Placental pericyte (primary cell): ENCODE measurements at places on chromosomes 2 and 18. TPM values are rescaled to one million over a fixed set of nuclear protein-coding genes. Genes with fewer than 3 reads are reported as not detected.

AQP12A gene
- not detected in 2 replicates for total RNA-seq

KATNAL2 gene
- total RNA-seq = 0.88 and 1.6 TPM in 2 replicates

VSNL1 gene
- 0.22 and 1.9 TPM in 2 replicates for total RNA-seq

ERMN gene
- under 0.01 TPM in 1 of 2 replicates, not detected in the other for total RNA-seq

PFN4 gene
- total RNA-seq = 0.29 and 0.88 TPM in 2 replicates

RMDN2 gene
- 6.3 and 7.0 TPM in 2 replicates for total RNA-seq

FBLN7 gene
- total RNA-seq = 0.66 and 2.9 TPM in 2 replicates

SLC4A5 gene
- 0.29 and 0.44 TPM in 2 replicates for total RNA-seq

PRSS56 gene
- total RNA-seq = not detected in 2 replicates

ALK gene
- total RNA-seq = 0.29 TPM in 1 of 2 replicates, not detected in the other

COL6A3 gene
- 482 and 2,127 TPM in 2 replicates for total RNA-seq

RNF144A gene
- total RNA-seq = 0.22 and 3.9 TPM in 2 replicates

COLEC11 gene
- total RNA-seq = 1.0 and 1.1 TPM in 2 replicates

KCNE4 gene
- 2.4 and 3.1 TPM in 2 replicates for total RNA-seq

KCNG2 gene
- total RNA-seq = not detected in 2 replicates

BIRC6 gene
- 204 and 223 TPM in 2 replicates for total RNA-seq

ELOA2 gene
- not detected in 2 replicates for total RNA-seq

CHST9 gene
- not detected in 2 replicates for total RNA-seq

AMMECR1L gene
- 21.3 and 21.9 TPM in 2 replicates for total RNA-seq

OXER1 gene
- total RNA-seq = not detected in 2 replicates

CCDC74B gene
- total RNA-seq = 2.6 and 5.0 TPM in 2 replicates

ATP6V1C2 gene
- under 0.01 and 0.14 TPM in 2 replicates for total RNA-seq

PROM2 gene
- total RNA-seq = 0.22 and 0.72 TPM in 2 replicates

HOXD12 gene
- total RNA-seq = 0.22 TPM in 1 of 2 replicates, not detected in the other

CXCR4 gene
- 3.6 TPM in 1 of 2 replicates, not detected in the other for total RNA-seq

CHST10 gene
- total RNA-seq = 10.6 and 13.3 TPM in 2 replicates

TTR gene
- total RNA-seq = not detected in 2 replicates
